T-helper 1 cell treated with Interleukin-12 subunit alpha and Interleukin-12 subunit beta and Interleukin-4 antibody, amounts not matched to agents 30 ng/mL and 1 ng/mL, for 36 hours (primary cell): ENCODE measurements at places on chromosomes 11 and 22. TPM values are rescaled to one million over a fixed set of nuclear protein-coding genes. Genes with fewer than 3 reads are reported as not detected.

NCF4 gene
- 66.5 and 70.4 TPM in 2 replicates for total RNA-seq

POU2AF2 gene
- not detected in 2 replicates for total RNA-seq

ZNF70 gene
- total RNA-seq: 2.5 and 2.8 TPM in 2 replicates

PIH1D2 gene
- total RNA-seq: not detected in 2 replicates

E2F8 gene
- total RNA-seq: 22.8 and 24.9 TPM in 2 replicates

KRTAP5-2 gene
- total RNA-seq: not detected in 2 replicates

CCT8L2 gene
- total RNA-seq: not detected in 2 replicates

SLC17A6 gene
- total RNA-seq: not detected in 2 replicates

SCGB1A1 gene
- total RNA-seq: not detected in 2 replicates

USH1C gene
- total RNA-seq: not detected in 2 replicates

ANKK1 gene
- total RNA-seq: 0.17 and 0.25 TPM in 2 replicates

AMPD3 gene
- 27.1 and 27.2 TPM in 2 replicates for total RNA-seq

KRTAP5-6 gene
- total RNA-seq: not detected in 2 replicates

STK33 gene
- 0.66 and 1.4 TPM in 2 replicates for total RNA-seq

APOA1 gene
- 0.17 and 0.32 TPM in 2 replicates for total RNA-seq

NPTXR gene
- total RNA-seq: 1.3 and 1.6 TPM in 2 replicates

ROM1 gene
- total RNA-seq: 1.1 and 2.7 TPM in 2 replicates
